K562 (cell line): ENCODE measurements at places on chromosomes 11 and 22. TPM values are rescaled to one million over a fixed set of nuclear protein-coding genes. Genes with fewer than 3 reads are reported as not detected.
A peak's percentile ranks its signal among the peaks of the same experiment; 100 is the strongest.

GRCh38 chr11:60165538-60165937, 17.3 kb downstream of the MS4A6A start:
- DNase-seq: no peak

The OR10D3 gene
- polyA plus RNA-seq: 0.27 and 0.38 TPM in 2 replicates

GRCh38 chr11:62732830-62733229, 4.5 kb downstream of the TTC9C start:
- DNase-seq: no peak

The TTC38 gene
- 13.9 and 20.3 TPM in 2 replicates for polyA plus RNA-seq

DNA sequence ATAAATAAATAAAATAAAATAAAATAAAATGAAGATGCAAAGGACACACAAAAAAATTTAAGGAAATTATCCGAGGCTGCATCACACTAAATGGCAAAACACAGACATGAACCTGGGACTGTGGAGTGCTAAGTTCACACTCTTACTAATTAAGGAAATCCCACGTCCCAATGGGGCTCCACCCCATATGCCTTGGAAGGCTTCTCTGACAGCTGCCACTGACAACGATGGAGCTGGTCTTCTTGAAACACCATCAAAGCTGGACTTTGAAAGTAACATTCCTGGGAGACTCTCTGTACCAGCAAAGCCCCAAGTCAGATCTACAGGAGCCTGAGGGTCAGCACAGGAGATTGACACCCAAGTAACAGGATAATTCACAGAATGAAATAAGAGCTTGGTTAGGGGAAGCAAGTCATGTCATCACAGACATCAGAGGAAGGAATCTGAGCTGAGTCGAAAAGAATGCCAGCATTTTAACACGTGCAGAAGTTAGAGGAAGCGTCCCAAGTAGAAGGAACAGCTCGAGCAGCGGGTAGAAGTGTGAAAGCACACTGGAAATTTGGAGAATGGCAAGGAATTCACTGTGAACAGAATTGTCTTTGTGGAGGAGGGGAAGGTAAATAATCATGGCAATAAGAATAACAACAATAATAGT, 13.8 kb downstream of the TPST2 start:
- DNase-seq: no peak

DNA sequence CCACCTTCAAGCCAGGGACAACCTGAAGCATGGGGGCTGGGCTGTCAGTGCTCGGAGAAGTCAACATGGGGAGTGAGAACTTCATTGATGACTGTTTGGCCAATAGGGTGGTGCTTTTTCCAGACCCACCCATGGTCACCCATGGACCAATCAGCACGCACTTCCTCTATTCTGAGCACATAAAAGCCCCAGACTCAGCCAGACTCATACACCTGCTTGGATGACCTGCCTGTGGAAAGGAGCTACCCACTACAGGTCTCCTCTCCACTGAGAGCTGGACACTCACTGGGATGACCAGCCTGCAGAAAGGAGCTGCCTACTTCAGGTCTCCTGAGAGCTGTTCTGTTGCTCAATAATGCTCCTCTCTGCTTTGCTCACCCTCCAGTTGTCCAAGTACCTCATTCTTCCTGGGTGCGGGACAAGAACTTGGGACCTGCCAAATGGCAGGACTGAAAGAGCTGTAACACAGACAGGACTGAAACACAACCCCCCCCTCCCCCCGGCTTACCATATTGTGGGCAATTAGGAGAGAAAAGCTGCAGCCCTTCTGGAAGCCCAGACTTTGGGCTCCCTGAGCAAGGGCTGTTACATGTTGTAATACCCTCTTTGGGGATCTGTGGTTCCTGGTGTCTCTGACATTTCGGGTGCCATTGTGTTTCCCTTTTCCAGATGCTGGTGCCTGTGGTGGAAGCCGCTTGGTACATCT, 44.4 kb upstream of the WNT11 start:
- no peak for DNase-seq

The ALDH3B2 gene
- polyA plus RNA-seq: not detected in 2 replicates

DNA sequence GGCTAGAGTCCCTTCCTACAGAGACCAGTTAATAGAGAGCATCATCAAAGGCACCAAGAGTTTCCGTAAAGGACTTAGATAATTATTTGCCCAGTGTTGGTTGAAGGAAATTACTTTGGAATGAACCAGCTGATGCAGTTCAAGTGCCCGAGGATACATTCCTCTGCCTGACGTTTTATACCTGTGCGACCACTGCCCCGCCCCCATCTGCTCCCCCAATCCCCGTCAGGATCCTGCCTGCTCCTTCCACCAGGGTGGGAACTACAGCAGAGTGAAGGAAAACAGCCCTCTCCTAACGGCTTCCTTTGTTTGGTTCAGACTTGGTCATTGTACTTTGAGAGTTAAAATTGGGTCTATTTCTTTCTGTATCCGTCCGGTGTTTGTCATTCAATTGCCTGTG, 761.5 kb downstream of the NTM start:
- DNase-seq: no peak

- no peak for DNase-seq
Observed at GRCh38 chr22:40429481-40429880, 59.1 kb downstream of the SGSM3 start.

- DNase-seq: peak; percentile 51
Observed at GRCh38 chr11:47411884-47412746, 3.7 kb downstream of the SLC39A13 start.

The CENPM gene
- polyA plus RNA-seq: 49.6 and 53.0 TPM in 2 replicates

The NDUFS8 gene
- 241 and 257 TPM in 2 replicates for polyA plus RNA-seq

- DNase-seq: no peak
Observed at GRCh38 chr11:68468217-68468828, 7.8 kb downstream of the PPP6R3 start.

The MFRP gene
- polyA plus RNA-seq: not detected in 2 replicates

The OR10A5 gene
- not detected in 2 replicates for polyA plus RNA-seq

DNA sequence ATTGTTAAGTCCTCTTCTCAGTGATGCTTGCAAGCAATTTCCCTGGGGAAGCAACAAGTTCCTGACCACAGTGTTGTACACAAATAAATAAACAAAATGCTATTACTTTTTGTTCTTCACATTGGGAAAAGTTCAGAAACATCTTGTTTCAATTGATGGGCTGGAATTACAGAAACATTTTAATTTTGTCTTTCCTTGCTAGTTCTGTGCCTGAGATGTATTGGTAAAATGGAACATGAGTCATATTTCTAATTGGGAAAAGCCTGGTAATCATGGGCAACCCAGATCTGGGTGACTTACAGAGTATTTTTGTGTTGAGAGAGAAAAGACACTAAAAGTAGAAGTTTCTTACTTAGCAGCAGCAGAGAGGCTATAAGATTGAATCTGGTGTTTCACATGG, 576 bp upstream of the BLID start:
- no peak for DNase-seq

The NAALADL1 gene
- polyA plus RNA-seq: 0.07 and 0.72 TPM in 2 replicates

- no peak for DNase-seq
Observed at GRCh38 chr11:94129512-94130297, 1.1 kb downstream of the PANX1 start.

DNA sequence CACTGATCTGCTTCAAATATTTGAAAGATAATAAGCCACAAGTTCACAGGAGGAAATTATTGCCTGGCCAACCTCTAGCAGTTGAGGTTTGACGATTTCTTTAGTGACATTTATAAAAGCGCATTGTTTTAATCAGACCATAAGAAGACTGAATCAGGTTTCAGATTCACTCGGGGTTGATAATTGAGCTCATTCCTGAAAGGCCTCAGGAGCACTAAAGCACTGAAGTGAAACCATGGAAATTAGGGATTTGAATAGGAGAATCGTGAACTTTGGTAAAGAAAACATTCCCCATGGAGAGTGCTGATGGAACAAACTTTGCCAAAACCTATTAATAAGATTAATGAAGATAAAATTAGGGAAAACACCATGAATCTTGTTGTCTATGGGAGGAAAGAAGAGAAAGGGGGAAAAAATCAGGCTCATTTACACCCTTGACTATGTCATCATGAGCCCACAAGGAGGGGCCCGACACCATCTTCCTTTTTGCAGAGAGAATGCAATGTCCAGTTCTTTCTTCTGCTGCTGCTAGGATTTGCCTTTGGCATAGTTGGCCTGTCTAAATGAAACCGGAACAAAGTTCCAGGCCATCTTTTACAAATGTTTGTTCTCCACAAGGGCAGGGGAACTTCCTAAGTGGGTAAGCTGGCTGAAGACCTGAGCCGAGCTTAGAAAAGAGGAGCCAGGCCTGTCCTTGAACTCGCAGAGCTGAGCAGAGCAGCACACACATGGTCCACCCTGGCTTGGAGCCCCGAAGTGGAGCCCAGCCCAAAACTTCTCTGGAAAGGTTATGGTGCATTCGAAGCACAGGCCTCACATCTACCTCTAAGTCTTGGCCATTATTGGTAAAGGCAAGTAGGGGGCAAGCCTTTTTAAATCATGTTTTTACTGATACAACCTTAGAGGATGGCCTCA, 56.1 kb upstream of the EIF3M start:
- DNase-seq: no peak

The TSSK2 gene
- polyA plus RNA-seq: 0.04 TPM in 1 of 2 replicates, not detected in the other

The RHOD gene
- polyA plus RNA-seq: not detected in 2 replicates

- no peak for DNase-seq
Observed at GRCh38 chr11:105829084-105829483, 193.0 kb downstream of the MSANTD4 start.

The MRGPRX4 gene
- polyA plus RNA-seq: not detected in 2 replicates

DNA sequence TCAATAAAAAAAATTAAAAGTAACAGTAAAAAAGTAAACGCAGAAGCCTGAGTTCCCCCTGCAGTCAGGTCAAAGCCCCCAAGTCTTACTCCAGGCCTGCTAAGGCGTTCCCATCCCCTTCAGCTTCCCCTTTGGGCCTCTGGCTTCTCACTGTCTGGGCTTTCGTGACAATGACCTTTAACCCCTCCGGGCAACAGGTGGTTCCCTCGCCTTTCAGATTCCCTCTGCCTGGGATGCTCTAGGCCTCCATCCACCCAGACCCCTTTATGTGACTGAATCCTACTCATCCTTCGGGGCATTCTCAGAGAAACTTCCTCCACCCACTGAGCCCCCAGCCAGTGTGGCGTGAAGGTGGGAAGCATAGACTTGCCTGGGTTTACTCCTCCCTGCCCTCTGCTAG, 8.0 kb downstream of the MPST start:
- DNase-seq: no peak

The TRPM5 gene
- polyA plus RNA-seq: not detected in 2 replicates

The GALNT18 gene
- not detected in 2 replicates for polyA plus RNA-seq

The BTBD18 gene
- not detected in 2 replicates for polyA plus RNA-seq

GRCh38 chr22:27636716-27637508, 164.6 kb downstream of the MN1 start:
- DNase-seq: no peak

DNA sequence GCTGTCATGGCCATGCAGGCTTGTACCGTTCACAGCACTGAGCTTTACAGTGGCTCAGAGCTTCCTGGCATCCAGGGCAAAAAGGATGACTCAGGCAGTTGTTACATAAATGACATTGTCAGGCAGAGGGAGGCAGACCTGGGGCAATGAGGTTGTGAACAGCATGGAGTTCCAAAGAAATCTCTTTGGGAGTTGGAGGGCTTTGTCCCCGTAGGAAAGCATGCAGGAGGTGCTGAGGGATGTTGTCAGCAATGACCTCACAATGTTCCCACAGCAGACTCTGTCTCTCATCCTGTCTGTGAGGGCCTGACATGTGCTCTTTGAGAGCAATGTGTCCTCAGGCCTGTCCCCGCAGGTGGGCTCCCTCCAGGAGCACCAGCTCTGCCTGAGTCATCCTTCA, 25.9 kb upstream of the PDE2A start:
- no peak for DNase-seq

- DNase-seq: no peak
Observed at GRCh38 chr11:114079511-114080065, 20.1 kb downstream of the ZBTB16 start.

GRCh38 chr11:37502202-37502601, 904.2 kb upstream of the RAG2 start:
- no peak for DNase-seq

DNA sequence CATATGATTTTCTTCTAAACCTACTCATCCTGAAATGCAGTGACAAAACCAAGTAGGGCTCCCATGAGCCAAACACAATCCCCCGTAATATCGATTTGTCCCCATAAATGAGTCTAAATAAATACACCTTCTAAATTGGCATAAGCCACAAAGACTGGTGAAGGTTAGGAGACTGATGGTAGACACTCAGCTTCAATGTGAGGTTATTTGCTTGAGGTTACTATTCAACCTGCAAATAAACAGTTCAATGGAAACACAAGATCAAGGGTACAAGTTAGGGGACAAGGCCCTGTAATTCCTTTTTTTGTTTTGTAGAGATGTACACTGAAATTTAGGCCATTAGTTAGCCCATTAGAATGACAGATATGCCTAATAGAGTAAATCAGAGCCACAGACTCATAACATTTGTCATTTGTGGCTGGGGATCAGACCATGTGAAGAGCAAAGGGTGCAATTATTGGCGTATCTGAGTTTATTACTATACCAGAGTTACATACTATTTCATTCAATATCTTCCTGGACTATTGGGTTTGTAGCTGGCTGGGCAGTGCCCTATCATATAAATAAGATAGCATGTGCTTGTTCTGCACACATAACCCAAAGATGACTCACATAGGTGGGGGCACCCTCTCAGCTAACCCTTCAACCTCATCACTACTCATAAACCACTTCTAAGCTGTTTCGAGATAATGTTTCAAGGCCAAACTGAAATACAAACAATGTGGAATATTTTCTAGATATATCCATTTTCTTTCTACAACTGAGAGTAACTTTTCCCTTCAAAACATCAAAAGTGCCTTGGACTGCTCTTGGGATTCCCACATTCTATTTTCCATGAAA, 695.3 kb downstream of the KCNA4 start:
- no peak for DNase-seq

- DNase-seq: peak; percentile 41
Observed at GRCh38 chr22:19841641-19842392, 12.9 kb downstream of the GNB1L start.

GRCh38 chr22:50270666-50271394, 650 bp upstream of the MAPK11 start:
- DNase-seq: peak; percentile 57

DNA sequence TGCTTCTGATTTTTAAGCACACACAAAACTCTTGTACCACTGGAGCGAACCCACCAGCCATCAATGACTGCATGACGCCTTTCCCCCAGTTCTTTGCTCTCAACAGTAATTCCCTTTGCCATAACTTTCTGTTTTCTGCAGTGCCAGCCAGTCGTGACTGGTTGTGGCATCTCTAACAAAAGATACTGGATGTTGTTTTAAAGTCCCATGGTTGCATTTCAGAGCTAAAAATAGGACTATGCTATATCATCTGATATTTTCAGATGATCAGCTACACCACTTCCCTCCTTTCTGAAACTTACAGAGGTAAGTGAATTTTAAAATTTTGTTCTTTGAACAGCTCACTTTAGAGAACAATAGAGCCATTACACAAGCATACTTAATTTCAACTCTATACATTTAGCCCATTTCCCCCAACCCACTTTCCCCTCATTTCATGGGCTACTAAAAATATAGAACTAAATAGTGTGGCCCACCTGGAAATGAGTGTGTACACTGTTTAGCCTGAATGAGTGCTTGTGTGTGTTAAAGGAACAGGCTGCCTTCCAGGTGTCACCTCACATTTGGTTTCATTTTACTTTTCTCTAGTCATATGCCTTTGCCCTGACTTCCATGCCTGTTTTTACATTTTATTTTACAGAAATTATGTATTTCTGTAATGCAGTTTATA, 136.9 kb upstream of the ZC3H12C start:
- no peak for DNase-seq

The DUSP18 gene
- 1.2 and 3.1 TPM in 2 replicates for polyA plus RNA-seq

GRCh38 chr22:49657275-49657973, 170.2 kb downstream of the BRD1 start:
- peak; percentile 68 for DNase-seq
